ENCODE measurements at places on chromosomes 3 and 15. TPM values are rescaled to one million over a fixed set of nuclear protein-coding genes. Genes with fewer than 3 reads are reported as not detected.

DNA sequence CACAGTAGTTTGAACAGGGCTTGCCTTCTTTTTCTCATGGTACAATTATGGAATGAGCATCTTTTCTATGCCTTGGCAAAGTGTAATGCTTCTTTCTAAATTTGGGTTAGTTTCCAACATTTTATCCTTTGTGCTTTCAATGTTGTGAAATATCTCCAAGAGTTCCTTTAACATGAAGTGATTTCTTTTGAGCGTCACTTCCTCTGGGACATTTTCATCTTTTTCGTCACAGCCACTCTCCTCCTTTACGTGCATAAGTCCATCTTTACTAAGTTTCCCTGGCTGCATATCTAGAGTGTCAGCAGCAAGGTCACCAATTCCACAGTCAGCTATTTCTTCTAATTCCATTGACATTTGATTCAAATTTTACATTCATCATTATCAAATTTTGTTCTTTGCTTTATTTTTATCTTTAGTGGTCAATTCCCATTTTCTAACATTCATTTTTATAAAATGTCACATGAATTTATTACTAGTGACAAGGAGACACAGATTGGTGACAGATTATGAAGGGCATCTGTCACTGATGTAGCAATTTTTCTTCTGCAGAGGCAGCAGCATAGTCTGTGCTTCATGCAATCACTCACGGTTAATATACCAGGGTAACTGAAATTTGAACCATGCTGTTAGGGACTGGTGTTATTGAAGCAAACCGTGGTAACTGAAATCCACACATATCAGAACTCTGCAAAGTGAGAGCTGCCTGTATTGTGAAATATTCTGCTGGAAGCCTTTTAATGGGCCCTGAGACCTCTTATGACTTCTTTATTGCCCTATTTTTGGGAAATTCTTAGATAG lies 126.5 kb upstream of the THBS1 start:
- DNase-seq = no peak

The PPP1R14D gene
- not detected for total RNA-seq

The SLC35G2 gene
- 2.1 TPM for total RNA-seq

DNA sequence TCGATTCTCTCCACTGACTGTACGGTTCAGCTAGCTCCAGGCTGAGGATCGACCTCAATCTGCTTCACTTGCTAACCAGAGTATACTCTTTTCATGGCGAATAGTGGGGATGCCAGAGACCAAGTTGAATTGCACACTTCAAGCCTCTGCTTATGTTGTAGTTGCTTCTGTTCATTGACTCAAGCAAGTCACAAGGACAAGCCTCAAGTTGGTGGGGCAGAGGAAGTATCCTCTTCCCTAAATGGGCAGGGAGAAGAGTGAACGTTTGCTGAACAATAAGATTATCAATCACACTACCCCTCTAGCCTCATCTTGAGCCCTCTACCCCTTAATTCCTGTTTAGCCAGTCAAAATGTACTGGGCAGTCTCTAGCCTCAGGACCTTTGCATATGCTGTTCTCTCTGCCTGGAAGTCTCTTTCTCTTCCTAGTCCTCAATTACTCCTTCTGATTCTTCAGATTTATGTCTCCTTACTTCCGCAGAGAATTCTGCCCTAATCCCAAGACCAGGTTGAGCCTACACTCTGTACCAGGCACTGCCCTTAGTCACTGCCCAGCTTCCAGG lies 390.4 kb upstream of the PROK2 start:
- no peak for DNase-seq

The TRH gene
- total RNA-seq = not detected

The SLC6A11 gene
- 3.5 TPM for total RNA-seq

The RBMS3 gene
- total RNA-seq = 5.9 TPM

- no peak for DNase-seq
These were observed 38.6 kb downstream of the CCDC80 start for GRCh38 chr3:112602217-112602838.

DNA sequence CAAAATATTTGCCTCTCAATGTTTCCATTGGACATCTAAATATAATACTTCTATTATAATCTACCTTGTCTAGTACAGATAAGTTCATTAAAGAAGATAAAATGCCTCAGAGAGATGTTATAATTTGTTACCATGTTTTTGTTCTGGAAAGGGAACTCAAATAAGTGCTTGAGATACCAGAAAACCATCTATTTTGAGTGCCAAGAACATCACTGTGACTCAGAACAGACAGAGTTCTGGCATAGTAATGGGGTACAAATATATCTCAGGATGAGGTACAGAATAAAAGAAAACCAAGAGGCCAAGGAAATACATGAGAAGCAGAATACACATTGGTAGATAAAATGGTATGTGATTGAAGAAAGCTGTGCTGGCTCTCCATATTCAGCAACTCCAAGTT lies 58.9 kb downstream of the IMPG2 start:
- no peak for DNase-seq
